Activated CD4-positive, alpha-beta memory T cell treated with anti-CD3 and anti-CD28 coated beads, Interleukin-2, amount 10 ng/mL, durations not matched to agents 7 days and 5 days (primary cell): ENCODE measurements at places on chromosomes 13 and 19. TPM values are rescaled to one million over a fixed set of nuclear protein-coding genes. Genes with fewer than 3 reads are reported as not detected.

Gene CLEC11A
- total RNA-seq = 0.65 TPM

Gene CASP14
- total RNA-seq = not detected

Gene AMER2
- total RNA-seq = not detected

Gene RAB3A
- total RNA-seq = 3.7 TPM

Gene ZNF566
- total RNA-seq = 8.5 TPM

Gene ATP1A3
- total RNA-seq = 1.2 TPM

Gene SIGLEC12
- 0.35 TPM for total RNA-seq

- DNase-seq = no peak
- H3K27ac ChIP-seq = no peak overlapping the region
- no peak overlapping the region for H3K4me3 ChIP-seq
- H3K27me3 ChIP-seq = no peaks in the 10 kb centered on the region
- no peaks in the 10 kb centered on the region for H3K36me3 ChIP-seq
Measured at GRCh38 chr13:74301258-74301935, 167.2 kb upstream of the KLF12 start.

DNA sequence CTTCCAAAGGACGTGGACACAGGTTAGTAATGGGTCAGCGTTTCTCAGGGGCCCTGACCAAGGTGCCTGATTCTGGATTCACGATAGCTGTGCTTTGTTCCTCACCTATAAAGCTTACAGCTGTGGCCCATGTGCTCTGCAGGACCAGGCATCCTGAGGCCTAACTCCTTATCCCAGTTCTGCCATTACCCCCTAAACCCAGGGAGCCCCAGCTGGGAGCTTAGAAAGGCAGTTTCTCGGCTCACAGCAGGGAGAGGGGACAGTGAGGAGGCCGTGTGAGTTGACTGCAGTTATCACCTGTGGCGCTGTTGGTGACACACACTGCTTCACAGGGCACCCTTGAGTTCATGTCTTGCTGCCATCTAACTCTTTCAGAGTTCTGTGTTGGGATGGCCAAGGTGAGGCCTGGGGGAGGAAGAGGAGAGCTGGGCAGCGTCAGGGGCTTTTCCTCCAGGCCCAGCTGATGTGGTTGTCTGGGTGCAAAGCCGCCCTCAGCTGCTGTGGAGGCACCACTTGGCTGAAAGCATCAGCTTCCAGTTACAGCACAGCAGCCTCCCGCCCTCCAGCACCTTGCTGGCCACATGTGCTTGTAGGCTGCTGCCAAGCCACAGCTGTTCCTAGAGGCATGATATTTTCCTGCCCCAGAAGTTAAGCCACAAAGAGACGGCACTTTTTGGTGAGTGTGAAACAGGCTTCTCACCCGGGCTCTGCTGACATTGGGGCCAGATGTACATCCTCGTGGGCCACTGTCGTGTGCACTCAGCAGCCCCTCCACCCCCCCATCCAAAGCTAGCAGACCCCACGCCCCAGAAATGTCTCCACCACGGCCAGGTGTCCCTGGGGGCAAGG is 99.6 kb upstream of the MCF2L start:
- peak overlapping the region; percentile 47 for H3K27ac ChIP-seq
- no peaks in the 10 kb centered on the region for H3K27me3 ChIP-seq
- H3K4me3 ChIP-seq = no peak overlapping the region
- DNase-seq = no peak

GRCh38 chr19:2923510-2923909 is 21.3 kb downstream of the ZNF77 start:
- no peak overlapping the region for H3K4me3 ChIP-seq
- no peaks in the 10 kb centered on the region for H3K27me3 ChIP-seq
- no peaks in the 10 kb centered on the region for H3K4me1 ChIP-seq
- DNase-seq = no peak

DNA sequence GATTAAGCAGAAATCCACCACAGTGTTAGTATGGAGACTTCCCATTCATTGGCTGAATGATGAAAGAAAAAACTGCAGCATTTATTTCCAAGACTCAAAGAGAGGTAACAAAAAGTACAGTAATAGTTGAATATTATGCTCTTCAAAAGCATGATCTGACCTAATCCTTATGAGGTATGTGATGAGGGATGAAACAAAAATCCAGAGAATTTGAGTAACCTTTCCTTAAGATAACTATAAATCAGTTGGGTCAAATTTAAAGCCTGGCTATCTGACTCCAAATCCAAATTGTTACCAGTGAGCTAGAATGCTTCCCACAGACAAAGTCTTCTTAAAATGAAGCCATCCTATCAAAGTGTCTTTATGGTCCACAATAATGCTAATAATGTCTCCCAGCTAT is 38.1 kb downstream of the NUFIP1 start:
- H3K27ac ChIP-seq = no peak overlapping the region
- no peak for DNase-seq
- no peaks in the 10 kb centered on the region for H3K4me1 ChIP-seq
- no peak overlapping the region for H3K4me3 ChIP-seq
- no peaks in the 10 kb centered on the region for H3K27me3 ChIP-seq

- peak overlapping the region; percentile 94 for H3K27ac ChIP-seq
- H3K4me3 ChIP-seq = peak overlapping the region; percentile 86
- peaks cover 28% of the 10 kb centered on the region for H3K36me3 ChIP-seq
- peaks cover 60% of the 10 kb centered on the region for H3K4me1 ChIP-seq
Measured at GRCh38 chr19:50359328-50359818, 6.1 kb downstream of the NAPSA start.

DNA sequence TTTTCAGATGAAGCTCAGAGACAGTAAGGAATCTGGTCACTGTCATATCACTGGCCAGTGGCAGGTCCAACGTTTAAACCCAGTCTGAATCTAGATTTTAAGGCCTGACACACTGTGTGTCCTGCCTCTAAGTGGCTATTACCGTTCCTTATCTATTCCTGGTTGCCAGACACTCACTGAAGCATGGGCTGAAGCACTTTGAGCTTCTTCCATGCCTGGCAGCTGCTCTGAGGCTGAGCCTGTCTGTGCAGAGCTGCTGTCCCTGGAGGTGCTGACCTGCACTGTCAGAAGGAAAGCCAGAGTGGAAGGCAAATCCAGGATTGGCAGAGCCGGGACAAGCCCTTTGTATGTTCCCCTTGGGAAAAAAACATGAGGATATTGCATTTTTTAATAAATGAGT is 109.2 kb upstream of the SLC7A1 start:
- H3K27ac ChIP-seq = no peak overlapping the region
- no peak for DNase-seq
- no peak overlapping the region for H3K4me3 ChIP-seq

- DNase-seq = no peak
- no peaks in the 10 kb centered on the region for H3K27me3 ChIP-seq
- peaks cover 68% of the 10 kb centered on the region for H3K36me3 ChIP-seq
- H3K27ac ChIP-seq = no peak overlapping the region
- no peak overlapping the region for H3K4me3 ChIP-seq
Measured at GRCh38 chr13:98007001-98007400, 53.5 kb downstream of the IPO5 start.

DNA sequence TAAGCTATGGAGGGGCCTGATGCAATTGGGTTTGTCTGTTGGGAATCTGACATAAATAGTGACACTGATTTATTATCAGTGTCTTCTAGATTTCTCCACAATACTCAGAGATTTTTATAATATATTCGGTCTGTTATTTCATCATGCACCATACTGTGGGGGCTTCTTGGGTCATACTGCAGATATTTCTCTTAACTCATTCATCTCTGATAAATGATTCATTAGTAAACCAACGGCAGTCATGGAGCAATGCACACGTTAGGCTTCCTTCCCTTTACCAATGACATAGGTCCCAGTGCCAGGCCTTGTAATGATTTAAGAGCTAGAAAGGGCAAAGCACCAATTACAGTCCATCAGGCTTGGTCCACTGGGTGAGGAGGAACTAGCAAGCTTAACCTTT is 53.6 kb downstream of the FAM216B start:
- H3K27me3 ChIP-seq = peaks cover 15% of the 10 kb centered on the region
- H3K27ac ChIP-seq = no peak overlapping the region
- H3K4me3 ChIP-seq = no peak overlapping the region
- DNase-seq = no peak

GRCh38 chr13:64088491-64088890 is 2672.8 kb upstream of the PCDH20 start:
- H3K4me1 ChIP-seq = no peaks in the 10 kb centered on the region
- no peak overlapping the region for H3K4me3 ChIP-seq
- H3K27me3 ChIP-seq = no peaks in the 10 kb centered on the region
- no peaks in the 10 kb centered on the region for H3K36me3 ChIP-seq

DNA sequence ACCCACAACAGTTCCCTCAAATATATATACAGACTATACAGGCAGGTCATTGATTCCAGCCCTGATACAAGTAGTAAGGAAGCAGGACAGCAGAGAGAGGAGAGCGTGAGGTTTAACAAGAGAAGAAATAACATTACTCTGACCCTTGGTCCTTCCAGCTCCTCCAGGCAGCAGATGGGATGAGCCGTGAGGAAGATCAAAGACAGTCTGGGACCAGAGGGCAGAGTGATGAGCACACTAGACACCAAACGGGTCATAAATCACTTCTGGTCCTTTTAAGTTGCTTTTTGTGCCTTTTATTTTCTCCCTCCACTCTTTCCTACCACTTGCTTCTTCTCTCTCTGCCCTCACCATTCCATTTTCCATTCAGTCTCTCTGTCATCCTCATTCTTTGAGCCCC is 16.9 kb upstream of the MICU2 start:
- H3K27ac ChIP-seq = no peak overlapping the region
- no peak overlapping the region for H3K4me3 ChIP-seq
- H3K4me1 ChIP-seq = peaks cover 4% of the 10 kb centered on the region

- no peak overlapping the region for H3K27ac ChIP-seq
- DNase-seq = peak; percentile 37
- H3K4me3 ChIP-seq = peak overlapping the region; percentile 70
- H3K4me1 ChIP-seq = peaks cover 38% of the 10 kb centered on the region
- H3K27me3 ChIP-seq = peaks cover 70% of the 10 kb centered on the region
- H3K36me3 ChIP-seq = no peaks in the 10 kb centered on the region
Measured at GRCh38 chr13:21673789-21674489, 3.1 kb downstream of the FGF9 start.

GRCh38 chr19:12788042-12788681 is 3.1 kb upstream of the JUNB start:
- H3K36me3 ChIP-seq = peaks cover 13% of the 10 kb centered on the region
- H3K27me3 ChIP-seq = no peaks in the 10 kb centered on the region
- peaks cover 39% of the 10 kb centered on the region for H3K4me1 ChIP-seq
- H3K27ac ChIP-seq = peak overlapping the region; percentile 94
- DNase-seq = no peak

DNA sequence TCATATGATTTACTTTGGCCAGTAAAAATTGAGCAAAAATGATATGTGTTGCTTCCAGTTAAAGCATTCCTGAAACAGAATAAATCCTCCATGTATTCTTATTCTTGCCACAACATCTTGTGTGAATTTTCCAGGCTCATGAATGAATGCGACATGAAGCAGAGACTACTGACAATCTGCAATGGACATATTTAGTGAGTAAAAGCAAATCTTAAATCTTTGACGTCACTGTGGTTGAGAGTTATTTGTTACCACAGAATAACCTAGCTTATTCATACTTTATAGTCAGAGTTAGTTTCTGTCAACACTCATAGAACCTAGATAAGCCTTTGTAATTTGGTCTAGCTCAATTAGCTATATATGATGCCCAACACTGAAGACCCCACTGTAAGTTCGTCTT is 1443.1 kb downstream of the PCDH9 start:
- H3K4me1 ChIP-seq = no peaks in the 10 kb centered on the region
- H3K36me3 ChIP-seq = no peaks in the 10 kb centered on the region
- no peak for DNase-seq
- no peak overlapping the region for H3K4me3 ChIP-seq

- H3K4me1 ChIP-seq = peaks cover 74% of the 10 kb centered on the region
- peak overlapping the region; percentile 40 for H3K4me3 ChIP-seq
- H3K27me3 ChIP-seq = no peaks in the 10 kb centered on the region
- peak overlapping the region; percentile 97 for H3K27ac ChIP-seq
- peaks cover 45% of the 10 kb centered on the region for H3K36me3 ChIP-seq
- peak; percentile 44 for DNase-seq
Measured at GRCh38 chr13:99322297-99323103, 15.3 kb upstream of the GPR183 start.

GRCh38 chr19:32269831-32270230 is 75.6 kb upstream of the ZNF507 start:
- H3K4me3 ChIP-seq = no peak overlapping the region
- no peak for DNase-seq
- H3K27ac ChIP-seq = no peak overlapping the region
- no peaks in the 10 kb centered on the region for H3K36me3 ChIP-seq

- H3K36me3 ChIP-seq = peaks cover 6% of the 10 kb centered on the region
- DNase-seq = no peak
Measured at GRCh38 chr19:17235971-17236777, 9.5 kb downstream of the NR2F6 start.

DNA sequence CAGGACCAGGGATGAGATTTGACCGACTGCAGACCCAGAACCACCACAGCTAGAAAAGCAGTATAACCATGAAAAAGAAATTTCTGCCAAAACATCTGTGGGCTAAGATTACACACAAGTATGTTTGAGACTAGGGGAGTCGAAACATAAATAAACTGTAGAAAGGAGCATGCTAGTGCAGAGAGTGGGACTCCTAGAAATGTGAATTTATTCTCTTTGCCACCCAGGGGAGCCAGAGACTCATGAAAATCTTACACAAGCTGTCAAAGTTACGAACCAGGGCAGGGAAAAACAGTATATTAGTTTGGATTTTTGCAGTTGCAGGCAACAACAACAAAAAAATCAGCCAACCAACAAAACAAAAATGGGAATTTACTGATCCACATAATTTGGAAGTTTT is 12.3 kb upstream of the HSPH1 start:
- no peak overlapping the region for H3K27ac ChIP-seq
- H3K4me3 ChIP-seq = no peak overlapping the region
- no peak for DNase-seq
- peaks cover 10% of the 10 kb centered on the region for H3K4me1 ChIP-seq

DNA sequence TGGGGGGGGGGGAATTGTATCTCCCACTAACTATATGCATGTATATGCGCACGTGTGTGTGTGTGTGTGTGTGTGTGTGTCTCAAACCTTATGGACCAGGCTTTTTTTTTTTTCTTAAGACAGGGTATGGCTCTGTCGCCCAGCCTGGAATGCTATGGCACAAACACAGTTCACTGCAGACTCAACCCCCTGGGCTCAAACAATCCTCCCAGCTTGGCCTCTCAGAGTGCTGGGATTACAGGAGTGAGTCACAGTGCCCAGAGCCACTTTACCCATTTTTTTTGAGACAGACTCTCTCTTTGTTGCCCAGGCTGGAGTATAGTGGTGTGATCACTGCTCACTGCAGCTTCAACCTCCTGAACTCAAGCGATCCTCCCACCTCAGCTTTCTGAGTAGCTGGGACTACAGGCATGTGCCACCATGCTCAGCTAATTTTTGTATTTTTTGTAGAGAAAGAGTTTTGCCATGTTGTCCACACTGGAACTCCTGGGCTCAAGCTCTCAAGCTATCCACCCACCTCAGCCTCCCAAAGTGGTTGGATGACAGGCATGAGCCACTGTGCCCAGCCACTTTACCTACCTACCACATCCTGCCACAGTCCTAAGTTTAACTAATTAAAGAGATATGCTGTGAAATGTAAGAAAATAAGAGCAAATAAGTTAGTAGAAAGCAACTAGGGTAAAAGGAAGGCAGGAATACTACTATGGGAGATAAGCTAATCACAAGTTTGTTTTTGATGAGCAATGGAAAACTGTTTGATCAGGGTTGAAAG is 2.4 kb downstream of the ZMYM5 start:
- H3K27ac ChIP-seq = peak overlapping the region; percentile 97
- peaks cover 55% of the 10 kb centered on the region for H3K36me3 ChIP-seq
- H3K27me3 ChIP-seq = no peaks in the 10 kb centered on the region
- peaks cover 36% of the 10 kb centered on the region for H3K4me1 ChIP-seq
- peak overlapping the region; percentile 86 for H3K4me3 ChIP-seq

GRCh38 chr13:49346460-49346859 is 97.4 kb downstream of the CAB39L start:
- DNase-seq = no peak
- no peaks in the 10 kb centered on the region for H3K27me3 ChIP-seq
- H3K27ac ChIP-seq = no peak overlapping the region
- peaks cover 2% of the 10 kb centered on the region for H3K4me1 ChIP-seq

GRCh38 chr13:66358564-66358963 is 871.6 kb downstream of the PCDH9 start:
- H3K36me3 ChIP-seq = no peaks in the 10 kb centered on the region
- no peaks in the 10 kb centered on the region for H3K4me1 ChIP-seq
- H3K4me3 ChIP-seq = no peak overlapping the region
- no peak overlapping the region for H3K27ac ChIP-seq
